Stimulated activated CD4-positive, alpha-beta T cell treated with anti-CD3 and anti-CD28 coated beads, Interleukin-1b, Interleukin-23, amount 100 ng/mL, for 1 hour (primary cell): ENCODE measurements at places on chromosomes 1 and 21.

DNA sequence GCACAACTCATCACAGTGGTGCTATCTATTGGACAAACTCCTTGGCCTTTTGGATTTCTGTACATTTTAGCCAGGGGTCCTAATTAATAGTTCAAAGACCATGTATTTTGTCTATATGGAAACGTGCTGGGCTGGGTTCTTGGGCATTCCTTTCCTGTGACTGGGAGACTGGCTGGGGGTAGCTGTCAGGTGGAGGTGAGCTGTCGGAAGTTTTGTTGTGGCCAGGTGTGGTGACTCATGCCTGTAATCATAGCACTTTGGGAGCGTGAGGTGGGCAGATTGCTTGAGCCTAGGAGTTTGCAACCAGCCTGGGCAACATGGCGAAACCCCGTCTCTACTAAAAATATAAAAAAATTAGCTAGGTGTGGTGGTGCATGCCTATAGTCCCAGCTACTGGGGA lies 392.4 kb downstream of the RPS6KC1 start:
- DNase-seq: no peak

DNA sequence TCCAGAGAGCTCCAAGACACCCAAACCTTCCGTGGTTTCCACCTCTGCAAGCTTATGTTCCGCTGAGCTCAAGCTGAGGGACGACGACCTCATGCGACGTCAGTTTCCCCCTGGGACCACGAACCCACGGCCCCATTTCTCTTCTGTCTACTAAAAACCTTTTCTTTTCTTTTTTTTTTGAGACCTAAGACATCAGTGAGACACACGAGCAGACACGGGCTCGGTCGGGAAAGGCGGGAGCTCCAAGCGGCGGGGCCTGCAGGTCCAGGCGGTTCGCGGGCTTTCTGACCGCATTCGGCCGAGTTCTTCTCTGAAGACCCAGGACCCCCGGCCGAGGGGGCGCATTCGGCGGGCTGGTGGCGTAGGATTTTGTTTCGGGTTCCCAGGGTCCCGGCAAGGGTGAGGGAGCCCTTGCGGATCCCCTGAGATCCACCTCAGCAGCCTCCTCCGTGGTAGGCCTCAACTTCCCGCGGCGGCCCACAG lies 402 bp downstream of the C21orf58 start:
- DNase-seq: no peak

- no peak for DNase-seq
Measured at GRCh38 chr21:31426235-31426797, 82.3 kb upstream of the TIAM1 start.

DNA sequence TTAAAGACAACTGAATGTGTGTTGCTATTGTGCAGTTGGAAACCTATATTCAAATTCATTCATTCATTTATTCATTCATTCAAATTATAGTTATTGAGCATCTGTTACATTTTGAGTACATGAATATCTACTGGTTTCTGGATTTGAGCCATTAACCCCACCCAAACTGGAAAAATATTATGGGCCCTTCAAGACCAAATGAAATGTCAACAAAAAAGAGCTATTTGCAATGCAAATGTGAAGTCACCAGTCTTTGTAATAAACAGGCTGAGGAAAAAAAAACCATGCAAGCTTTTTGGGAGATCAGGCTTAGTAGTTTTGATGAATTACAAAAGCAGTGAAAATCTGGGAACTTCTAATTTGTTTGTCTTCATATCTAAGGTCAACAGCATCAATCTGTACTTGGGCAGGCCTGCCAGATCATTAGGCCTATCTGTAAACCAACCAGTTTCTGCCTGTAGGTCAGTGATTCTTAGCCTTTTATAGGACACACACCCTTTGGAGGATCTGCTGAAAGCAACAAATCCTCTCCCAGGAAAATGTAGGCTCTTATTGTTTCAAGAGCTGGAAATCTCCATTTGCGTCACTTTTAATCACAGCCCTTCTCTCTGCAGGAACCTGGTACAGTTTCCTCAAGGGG lies 134.7 kb downstream of the FAM78B start:
- DNase-seq: no peak

DNA sequence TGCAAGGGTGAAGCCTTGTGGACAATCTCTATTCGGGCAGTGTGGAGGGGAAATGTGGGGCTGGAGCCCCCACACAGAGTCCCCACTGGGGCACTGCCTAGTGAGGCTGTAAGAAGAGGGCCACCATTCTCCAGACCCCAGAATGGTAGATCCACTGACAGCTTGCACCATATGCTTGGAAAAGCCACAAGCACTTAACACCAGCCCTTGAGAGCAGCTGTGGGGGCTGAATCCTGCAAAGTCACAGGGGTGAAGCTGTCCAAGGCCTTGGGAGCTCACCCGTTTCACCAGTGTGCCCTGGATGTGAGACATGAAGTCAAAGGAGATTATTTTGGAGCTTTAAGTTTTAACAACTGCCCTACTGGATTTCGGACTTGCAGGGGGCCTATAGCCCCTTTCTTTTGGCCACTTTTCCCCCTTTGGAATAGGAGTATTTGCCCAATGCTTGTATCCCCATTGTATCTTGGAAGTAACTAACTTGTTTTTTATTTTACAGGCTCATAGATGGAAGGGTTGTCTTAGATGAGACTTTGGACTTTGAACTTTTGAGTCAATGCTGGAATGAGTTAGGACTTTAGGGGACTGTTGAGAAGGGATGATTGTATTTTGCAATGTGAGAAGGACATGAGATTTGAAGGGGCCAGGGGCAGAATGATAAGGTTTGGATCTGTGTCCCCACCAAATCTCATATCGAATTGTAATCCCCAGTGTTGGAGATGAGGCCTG lies 16.3 kb upstream of the COL6A1 start:
- no peak for DNase-seq

- DNase-seq: no peak
Measured at GRCh38 chr1:6461051-6461530, 4.9 kb downstream of the TNFRSF25 start.
